ENCODE measurements at places on chromosomes 13 and 19.
A peak's percentile ranks its signal among the peaks of the same experiment; 100 is the strongest.

GRCh38 chr13:76860706-76861105, 25.5 kb downstream of the KCTD12 start:
- DNase-seq, result no peak

- DNase-seq, result peak; percentile 91
These were observed 695 bp downstream of the ICAM1 start for GRCh38 chr19:10271543-10272086.

GRCh38 chr19:42098781-42099180, 22.8 kb downstream of the ZNF574 start:
- DNase-seq, result no peak

DNA sequence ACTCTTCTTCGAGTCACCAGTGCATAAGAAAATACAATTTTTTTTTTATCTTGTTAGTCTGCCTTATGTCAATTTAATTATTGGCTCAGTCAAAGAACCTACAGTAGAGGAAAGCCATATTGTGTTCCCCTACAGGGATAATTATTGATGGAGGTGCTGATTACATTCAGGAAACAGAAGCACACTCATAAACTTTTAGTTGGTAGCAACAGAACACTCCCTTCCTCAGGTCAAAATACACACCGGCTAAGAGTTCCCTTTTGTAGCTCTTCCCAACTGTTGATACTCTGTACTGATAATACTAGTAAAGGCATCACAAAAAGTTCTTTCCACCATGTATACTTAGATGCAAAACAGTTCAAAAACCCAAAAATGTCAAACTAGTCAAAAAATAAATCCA, 18.4 kb downstream of the FOXO1 start:
- no peak for DNase-seq

DNA sequence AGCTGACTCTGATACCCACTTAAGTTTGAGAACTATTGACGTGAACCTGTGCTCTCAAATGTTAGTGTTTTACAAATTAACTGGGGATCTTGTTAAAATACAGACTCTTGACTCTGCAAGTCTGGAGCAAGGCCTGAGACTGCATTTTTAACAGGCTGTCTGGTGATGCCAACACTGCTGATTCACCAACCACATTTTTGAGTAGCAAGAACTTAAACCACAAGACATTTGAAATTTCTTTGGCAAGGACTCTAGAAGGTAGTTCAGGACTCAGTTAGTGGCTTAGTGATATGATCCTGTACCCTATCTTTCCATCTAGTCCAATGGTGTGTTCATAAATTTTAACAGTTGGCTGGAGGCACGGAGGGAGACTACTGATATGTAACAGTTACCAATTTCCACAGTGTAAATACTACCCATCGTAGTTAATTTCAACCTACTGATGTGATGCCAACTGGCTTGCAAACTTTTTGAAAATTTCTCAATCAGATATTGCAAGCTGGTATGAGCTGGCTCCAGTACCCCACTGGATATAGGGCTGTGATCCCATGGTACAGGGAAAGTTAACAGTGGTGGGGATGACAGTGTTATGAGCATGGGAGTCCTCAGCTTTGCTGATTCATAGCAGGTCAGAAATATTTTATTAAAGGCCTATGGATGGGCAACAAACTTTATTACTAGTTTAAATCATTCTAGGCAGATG, 255.1 kb downstream of the TBC1D4 start:
- DNase-seq, result no peak

DNA sequence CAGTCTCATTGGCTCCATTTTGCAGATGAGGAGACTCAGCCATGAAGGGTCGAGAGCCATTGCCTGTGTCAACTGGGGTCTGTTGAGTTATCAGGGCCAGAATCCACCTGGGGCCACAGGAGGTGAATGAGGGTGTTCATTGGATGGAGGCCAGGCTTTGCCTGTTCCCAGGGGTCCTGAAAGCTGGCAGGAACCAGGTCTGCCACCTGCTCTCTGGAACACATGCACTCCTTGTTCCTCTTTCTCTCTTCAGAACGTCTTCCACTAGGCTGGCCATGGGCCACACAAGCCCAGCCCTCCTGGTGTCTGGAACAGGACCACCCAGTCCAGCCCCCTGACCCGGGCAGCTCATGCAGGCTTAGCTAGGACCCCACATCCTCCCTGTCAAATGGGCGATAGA, 21.1 kb downstream of the PPP1R37 start:
- DNase-seq, result peak; percentile 53

Measured in RPMI8226 (cell line).